Caco-2 (cell line): ENCODE measurements at places on chromosomes 1 and 21. TPM values are rescaled to one million over a fixed set of nuclear protein-coding genes. Genes with fewer than 3 reads are reported as not detected.

The LMX1A gene
- not detected in 2 replicates for total RNA-seq

The GIPC2 gene
- total RNA-seq = 4.3 and 4.4 TPM in 2 replicates

The PIK3R3 gene
- total RNA-seq = 2.2 and 3.6 TPM in 2 replicates

The CBS gene
- total RNA-seq = 194 and 202 TPM in 2 replicates

The VWA1 gene
- total RNA-seq = 73.7 and 74.7 TPM in 2 replicates

The FCN3 gene
- not detected in 2 replicates for total RNA-seq

The SPAG17 gene
- total RNA-seq = not detected in 2 replicates
